ENCODE measurements at places on chromosomes 6 and 20.

GRCh38 chr6:154441995-154442310, 68.5 kb downstream of the CNKSR3 start:
- DNase-seq, result no peak

GRCh38 chr6:16414205-16414604, 175.8 kb downstream of the GMPR start:
- DNase-seq, result no peak

DNA sequence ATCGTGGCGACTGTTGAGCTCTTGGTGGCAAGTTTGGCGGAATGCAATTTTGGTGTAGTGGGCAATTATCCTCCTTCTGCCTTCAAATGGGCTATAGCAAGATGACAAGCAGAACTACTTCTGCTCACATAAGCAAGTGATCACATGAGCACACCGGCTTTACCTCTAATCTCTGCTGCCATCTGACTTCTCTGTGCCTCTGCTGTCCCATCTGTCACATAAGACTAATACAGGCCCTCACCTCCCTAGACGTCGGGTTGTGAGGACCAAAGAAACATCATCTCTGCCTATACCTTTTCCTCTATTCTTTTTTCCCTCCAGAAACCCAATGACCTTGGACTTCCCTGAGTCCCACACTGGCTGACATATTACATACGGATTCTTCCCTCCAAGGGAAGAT, 13.3 kb upstream of the WTAP start:
- no peak for DNase-seq

DNA sequence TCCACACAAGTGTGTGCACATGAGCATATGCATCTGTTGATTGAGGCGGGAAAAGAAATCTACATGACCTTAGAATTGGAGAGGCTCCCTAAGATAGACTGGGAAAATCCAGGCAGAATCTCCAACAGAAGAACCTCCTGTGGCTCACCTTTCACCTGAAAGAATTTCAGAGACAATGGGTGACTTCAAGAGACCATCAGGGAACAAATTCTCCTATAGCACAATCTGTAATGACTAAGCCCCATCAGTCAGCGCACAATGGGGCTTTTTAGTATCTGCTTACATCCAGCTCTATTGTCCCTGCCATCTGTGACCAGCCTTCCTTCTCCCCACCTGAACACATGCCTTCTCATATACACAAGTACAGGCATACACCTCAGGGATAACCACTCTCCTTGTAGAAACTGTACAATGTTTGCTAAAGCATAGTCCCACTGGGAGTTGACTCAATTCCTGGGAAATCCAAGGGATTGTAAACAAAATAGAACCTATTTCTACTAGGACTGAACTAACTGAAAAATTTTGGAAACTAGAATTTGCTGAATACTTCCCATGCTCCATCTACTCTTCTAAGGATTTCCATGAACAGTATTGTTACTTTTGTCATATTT, 150.8 kb upstream of the STXBP5 start:
- no peak for DNase-seq

DNA sequence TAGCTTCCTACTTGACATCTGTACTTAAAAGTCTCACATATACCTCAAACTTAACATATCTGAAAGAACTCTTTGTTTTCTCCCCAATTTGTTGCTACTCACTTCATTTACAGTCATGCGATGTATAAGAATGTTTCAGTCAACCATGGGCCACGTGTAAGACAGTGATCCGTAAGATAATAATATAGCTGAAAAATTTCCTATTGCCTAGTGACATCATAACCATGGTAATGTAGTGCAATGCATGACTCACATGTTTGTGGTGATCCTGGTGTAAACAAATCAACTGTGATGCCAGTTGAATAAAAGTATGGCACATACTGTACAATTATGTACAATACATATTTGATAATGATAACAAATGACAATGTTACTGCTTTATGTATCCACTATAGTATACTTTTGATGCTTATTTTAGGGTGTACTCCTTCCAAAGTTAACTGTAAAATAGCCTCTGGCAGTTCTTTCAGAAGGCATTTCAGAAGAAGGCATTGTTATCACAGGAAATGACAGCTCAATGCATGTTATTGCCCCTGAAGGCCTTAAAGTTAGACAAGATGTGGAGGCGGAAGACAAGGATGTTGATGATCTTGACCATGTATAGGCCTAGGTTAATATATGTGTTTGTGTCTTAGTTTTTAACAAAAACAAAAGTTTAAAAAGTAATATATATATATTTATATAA, 579.0 kb downstream of the EPHA7 start:
- no peak for DNase-seq

- DNase-seq, result no peak
Observed at GRCh38 chr20:37680420-37680819, 13.4 kb upstream of the CTNNBL1 start.

GRCh38 chr20:21016751-21017150, 89.4 kb downstream of the LINC00237 start:
- no peak for DNase-seq

GRCh38 chr20:40663991-40664880, 24.8 kb downstream of the MAFB start:
- DNase-seq, result no peak

DNA sequence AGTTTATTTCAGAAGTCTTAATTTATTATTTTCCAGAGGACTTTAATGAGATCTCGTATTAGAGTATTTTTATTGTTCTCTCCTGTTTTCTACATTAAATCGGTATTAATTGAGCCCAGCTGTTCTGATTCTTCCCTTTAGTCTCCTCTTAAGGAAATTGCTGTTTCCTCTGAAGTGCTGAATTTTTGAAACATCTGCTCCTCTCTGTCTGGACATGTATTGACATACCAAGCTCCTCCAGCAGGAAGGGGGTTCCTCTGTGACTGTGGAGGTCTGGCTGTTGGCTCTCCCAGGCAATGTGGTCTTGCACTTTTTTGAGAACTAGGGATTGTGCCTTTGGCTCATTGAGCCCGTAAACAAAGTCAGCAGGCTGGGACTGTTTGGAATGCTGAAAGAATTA, 74.9 kb downstream of the MAP3K4 start:
- no peak for DNase-seq

All from activated CD4-positive, alpha-beta T cell treated with anti-CD3 and anti-CD28 coated beads for 1 hour (primary cell).